ENCODE measurements at places on chromosomes 12 and 14. TPM values are rescaled to one million over a fixed set of nuclear protein-coding genes. Genes with fewer than 3 reads are reported as not detected.

DNA sequence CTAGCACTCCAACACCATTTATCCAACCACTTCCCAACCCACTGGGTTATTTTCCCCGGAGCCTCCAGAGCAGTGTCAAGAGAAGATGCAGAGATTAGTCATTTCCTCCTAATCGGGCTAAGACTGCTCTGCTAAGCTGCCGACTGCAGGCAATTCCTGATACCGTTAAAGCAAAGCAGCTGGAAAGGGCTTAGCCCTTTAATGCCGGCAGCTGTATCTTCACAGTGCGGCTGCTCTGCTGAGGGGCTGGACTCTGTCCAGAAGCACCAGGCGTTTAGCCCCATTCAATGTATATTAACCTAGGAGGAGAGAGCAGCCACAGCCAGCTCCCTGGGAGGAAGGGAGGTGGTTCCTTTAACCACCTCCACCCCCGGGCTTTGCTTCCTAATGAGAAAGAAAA is 11.1 kb downstream of the AQP6 start:
- peaks cover 3% of the 10 kb centered on the region for H3K4me1 ChIP-seq
- no peak for DNase-seq
- H3K27me3 ChIP-seq: no peaks in the 10 kb centered on the region

GRCh38 chr14:49594347-49595091 is 4.2 kb upstream of the LRR1 start:
- no peak overlapping the region for H3K4me3 ChIP-seq
- no peaks in the 10 kb centered on the region for H3K36me3 ChIP-seq
- no peak overlapping the region for H3K27ac ChIP-seq
- DNase-seq: no peak
- peaks cover 20% of the 10 kb centered on the region for H3K4me1 ChIP-seq
- H3K27me3 ChIP-seq: no peaks in the 10 kb centered on the region

- peak overlapping the region; percentile 76 for H3K27ac ChIP-seq
- no peaks in the 10 kb centered on the region for H3K27me3 ChIP-seq
- no peak overlapping the region for H3K4me3 ChIP-seq
- peaks cover 40% of the 10 kb centered on the region for H3K4me1 ChIP-seq
- no peaks in the 10 kb centered on the region for H3K36me3 ChIP-seq
Measured at GRCh38 chr12:105316931-105317852, 13.3 kb upstream of the C12orf75 start.

DNA sequence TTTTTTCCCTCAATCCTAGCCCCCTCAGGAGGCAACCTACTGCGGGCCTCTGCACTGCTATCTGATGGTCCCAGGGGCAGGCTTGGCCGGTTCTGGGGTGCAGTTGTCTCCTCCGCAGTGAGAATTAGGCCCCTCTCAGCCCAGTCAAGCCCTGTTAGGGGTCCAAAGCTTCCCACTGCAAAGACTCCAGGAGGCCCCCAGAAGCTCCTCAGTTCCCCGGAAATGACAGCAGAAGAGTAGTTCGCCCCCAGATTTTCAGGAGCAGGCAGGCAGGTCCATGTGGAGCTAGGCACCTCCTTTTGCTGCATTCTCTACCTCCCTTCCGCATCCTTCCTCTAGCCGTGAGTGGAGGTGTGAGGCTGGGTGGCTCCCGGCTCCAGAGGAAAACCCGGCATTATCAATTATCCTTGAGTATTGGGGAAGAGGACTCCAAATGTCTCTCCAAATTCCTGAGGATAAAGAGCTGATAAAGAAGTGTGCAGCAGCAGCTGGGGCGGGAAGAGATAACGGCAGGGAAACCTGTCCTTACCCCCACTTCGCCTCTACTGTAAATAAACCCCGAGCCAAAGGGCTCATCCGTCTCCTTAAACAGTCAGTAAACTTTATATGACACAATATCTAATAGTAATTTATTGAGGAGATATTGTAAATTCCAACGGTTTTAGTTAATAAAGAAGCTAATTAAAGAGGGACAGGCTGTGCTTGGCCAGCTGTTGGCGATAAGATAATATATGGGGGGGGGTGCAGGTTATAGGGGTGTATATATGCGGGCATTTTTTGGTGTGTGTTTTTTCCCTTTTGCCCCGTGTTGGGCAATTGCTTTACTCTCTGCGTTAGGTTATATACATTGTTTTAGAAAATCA is 641 bp upstream of the HOXC12 start:
- H3K4me1 ChIP-seq: peaks cover 26% of the 10 kb centered on the region
- no peak overlapping the region for H3K27ac ChIP-seq

Gene INSM2
- total RNA-seq: not detected

Gene STAC3
- total RNA-seq: 2.0 TPM

All from body of pancreas (tissue), 4 donors.